H1 (cell line): ENCODE measurements at places on chromosomes 3 and 15. TPM values are rescaled to one million over a fixed set of nuclear protein-coding genes. Genes with fewer than 3 reads are reported as not detected.

DNA sequence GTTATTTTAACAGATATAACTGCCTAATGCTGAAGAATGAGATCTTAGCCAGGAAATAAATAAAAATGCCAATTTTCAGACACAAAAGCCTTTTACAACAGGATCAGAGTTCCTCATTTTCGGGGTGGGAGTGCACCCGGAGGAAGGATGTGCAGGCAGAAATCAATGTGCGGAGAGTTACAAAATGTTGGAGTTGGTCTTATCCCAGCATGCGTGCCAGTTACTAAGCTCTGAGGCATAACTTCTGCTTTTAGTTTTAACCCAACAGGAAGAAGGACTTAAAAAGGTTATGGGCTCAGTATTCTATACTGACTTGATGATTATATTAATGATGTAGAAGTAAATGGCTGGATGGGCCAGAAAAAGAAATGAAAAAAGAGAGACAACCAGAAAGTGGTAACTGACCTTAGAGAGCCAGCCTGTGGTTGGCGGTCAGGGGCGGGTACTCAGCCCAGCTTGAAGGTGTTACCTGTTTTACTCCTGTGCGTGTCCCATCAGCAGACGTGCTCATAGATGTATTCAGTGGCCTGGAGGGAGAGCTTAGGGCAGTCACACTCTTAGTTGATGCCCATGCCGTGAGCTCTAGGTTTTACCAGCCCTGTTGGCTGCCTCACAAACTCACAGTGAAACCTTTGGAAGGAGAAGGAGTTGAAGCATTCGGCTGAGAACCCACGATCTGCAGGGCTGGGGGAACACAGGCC lies 164.7 kb downstream of the SV2B start:
- no peak overlapping the region for H3K27ac ChIP-seq
- H3K4me3 ChIP-seq: no peak overlapping the region
- no peaks in the 10 kb centered on the region for H3K36me3 ChIP-seq
- no peaks in the 10 kb centered on the region for H3K4me1 ChIP-seq
- no peak for DNase-seq

DNA sequence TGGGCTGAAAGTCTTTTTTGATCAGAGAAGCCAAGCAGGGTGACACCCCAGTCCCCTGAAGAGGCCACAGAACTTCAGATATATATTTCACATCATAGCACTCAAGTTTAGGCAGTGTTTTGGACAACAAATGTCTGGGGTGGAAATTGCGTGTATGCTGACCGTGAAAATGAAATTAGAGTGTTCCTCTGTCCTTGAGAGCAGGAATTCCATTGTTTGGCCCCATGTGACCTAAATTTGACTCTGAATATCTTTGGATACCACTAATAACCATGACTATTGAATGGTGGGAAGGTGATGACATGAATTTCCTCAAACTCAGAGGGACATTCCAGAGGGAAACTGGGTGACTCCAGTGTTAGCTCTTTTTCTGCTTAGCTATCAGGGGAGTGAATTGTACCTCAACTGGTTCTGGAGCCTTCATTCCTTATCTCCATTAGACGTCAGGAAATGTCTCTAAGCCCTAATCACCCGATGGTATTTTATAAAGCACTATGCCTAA lies 263.5 kb upstream of the RASGRP1 start:
- H3K27me3 ChIP-seq: no peaks in the 10 kb centered on the region
- H3K36me3 ChIP-seq: no peaks in the 10 kb centered on the region
- H3K27ac ChIP-seq: no peak overlapping the region

- H3K4me3 ChIP-seq: no peak overlapping the region
- no peak overlapping the region; the same call in 1 of the 2 replicates for H3K27ac ChIP-seq
- no peaks in the 10 kb centered on the region for H3K36me3 ChIP-seq
Measured at GRCh38 chr3:128413413-128414205, 53.1 kb downstream of the DNAJB8 start.

- H3K27ac ChIP-seq: no peak overlapping the region
- H3K27me3 ChIP-seq: no peaks in the 10 kb centered on the region
- H3K36me3 ChIP-seq: peaks cover 20% of the 10 kb centered on the region
- DNase-seq: no peak
- no peak overlapping the region for H3K4me3 ChIP-seq
Measured at GRCh38 chr3:49279376-49279775, 2.3 kb upstream of the C3orf62 start.

DNA sequence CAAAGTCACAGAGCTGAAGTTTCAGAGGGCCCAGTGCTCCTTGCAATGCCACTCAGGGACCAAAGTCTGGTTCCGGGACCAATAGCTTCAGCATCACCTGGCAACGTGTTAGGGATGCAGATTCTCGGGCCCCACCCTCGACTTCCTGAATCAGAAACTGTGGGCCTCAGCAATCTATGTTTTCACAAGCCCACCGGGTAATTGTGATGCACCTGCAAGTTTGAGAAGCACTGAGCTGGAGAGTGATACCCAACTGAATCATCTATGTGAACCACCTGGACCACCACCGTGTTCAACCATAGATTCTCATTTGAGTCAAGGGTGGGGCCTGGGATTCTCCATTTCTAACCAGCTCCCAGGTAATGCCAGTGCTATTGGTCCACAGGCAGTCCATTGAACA lies 55.7 kb downstream of the CORO2B start:
- H3K27me3 ChIP-seq: no peaks in the 10 kb centered on the region
- 0 out of 2 replicates have a peak, but pooled peaks cover 2% of the 10 kb centered on the region for H3K4me1 ChIP-seq
- no peak for DNase-seq
- no peaks in the 10 kb centered on the region for H3K36me3 ChIP-seq

DNA sequence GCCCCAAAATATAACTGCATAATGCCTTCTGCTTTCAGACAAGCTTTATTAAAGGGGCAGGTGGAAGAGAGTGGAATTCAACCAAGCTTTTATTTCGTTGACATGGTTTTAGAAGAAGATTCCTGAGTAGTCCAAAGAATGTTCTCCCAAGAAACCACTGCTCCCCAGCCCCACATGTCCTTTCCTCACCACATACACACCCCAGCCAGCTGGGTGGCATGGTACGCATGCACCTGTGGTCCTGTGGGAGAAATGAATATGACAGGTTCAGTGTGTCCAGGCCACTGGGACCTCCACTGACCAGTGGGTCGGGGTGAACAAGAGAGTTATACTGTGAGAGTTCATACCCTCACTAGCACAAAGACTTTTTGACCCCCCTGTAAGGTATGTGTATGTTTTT lies 30.2 kb downstream of the ARID3B start:
- H3K4me1 ChIP-seq: no peaks in the 10 kb centered on the region
- H3K27ac ChIP-seq: no peak overlapping the region
- H3K27me3 ChIP-seq: no peaks in the 10 kb centered on the region
- H3K36me3 ChIP-seq: peaks cover 34% of the 10 kb centered on the region
- H3K4me3 ChIP-seq: no peak overlapping the region

DNA sequence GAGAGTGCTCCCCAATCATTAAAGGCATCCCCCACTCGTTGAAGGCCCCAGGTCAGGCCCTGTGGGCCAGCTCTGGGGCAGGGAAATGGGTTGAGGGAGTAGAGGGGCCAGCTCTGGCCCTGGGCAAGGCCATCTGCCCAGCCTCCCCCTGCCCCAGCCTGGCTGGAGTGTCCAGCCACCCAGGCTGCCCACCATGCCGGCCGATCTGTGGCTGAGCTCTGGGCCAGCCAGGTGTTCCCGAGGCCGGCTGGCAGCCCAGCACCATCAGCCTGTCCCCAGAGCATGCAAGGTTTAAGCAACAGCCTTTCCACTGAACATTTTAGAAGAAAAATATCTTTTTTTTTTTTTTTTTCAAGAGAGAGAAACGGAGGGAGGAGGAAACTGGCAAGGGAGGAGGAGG lies 62.8 kb upstream of the LINGO1 start:
- no peak overlapping the region for H3K27ac ChIP-seq
- H3K36me3 ChIP-seq: no peaks in the 10 kb centered on the region
- no peaks in the 10 kb centered on the region for H3K4me1 ChIP-seq
- H3K4me3 ChIP-seq: no peak overlapping the region
- no peaks in the 10 kb centered on the region for H3K27me3 ChIP-seq
- DNase-seq: no peak

- DNase-seq: no peak
- H3K27me3 ChIP-seq: no peaks in the 10 kb centered on the region
- H3K4me1 ChIP-seq: no peaks in the 10 kb centered on the region
- no peak overlapping the region for H3K4me3 ChIP-seq
Measured at GRCh38 chr15:92385096-92385495, 8.6 kb upstream of the ST8SIA2 start.

DNA sequence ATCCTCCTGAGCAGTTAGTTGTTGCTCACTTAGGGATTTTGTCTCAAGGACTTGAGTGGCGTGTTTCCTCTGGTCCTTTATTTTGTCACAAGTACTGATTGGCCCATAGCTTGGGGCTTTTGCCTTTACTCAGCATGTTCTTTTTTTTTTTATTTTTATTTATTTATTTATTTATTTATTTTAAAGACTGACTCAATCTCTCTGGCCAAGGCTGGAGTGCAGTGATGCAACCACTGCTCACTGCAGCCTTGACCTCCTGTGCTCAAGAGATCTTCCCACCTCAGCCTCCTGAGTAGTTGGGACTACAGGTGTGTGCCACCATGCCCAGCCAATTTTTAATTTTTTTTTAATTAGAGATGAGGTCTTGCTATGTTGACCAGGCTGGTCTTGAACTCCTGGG lies 223.9 kb upstream of the TPM1 start:
- DNase-seq: no peak
- H3K4me3 ChIP-seq: no peak overlapping the region
- no peaks in the 10 kb centered on the region for H3K36me3 ChIP-seq
- no peaks in the 10 kb centered on the region for H3K4me1 ChIP-seq
- H3K27ac ChIP-seq: no peak overlapping the region

DNA sequence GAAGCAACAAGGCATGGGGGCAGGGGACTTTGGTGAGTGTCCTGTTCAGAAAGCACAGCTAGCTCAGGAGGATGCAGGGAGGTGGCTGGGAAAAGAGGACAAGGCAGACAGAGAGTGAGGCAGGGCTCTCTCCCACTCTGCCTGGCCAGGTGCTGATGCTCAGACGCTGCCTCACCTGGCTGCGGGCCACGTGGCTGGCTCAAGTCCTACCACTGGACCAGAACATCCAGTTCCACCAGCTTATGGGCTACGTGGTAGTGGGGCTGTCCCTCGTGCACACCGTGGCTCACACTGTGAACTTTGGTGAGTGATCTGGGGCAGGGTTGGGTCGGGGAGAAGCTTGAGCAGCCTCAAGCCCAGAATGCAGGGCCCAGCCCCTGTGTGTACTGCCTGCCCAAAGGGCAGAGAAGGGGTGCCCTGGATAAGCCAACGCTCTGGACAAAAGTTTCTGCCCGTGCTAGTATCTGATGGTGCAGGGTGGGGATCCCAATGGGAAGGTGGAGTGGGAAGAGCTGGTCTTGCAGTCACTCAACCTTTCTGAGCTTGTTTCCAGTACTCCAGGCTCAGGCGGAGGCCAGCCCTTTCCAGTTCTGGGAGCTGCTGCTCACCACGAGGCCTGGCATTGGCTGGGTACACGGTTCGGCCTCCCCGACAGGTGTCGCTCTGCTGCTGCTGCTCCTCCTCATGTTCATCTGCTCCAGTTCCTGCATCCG lies 20.9 kb downstream of the NOX5 start:
- H3K36me3 ChIP-seq: no peaks in the 10 kb centered on the region
- peak; percentile 80 for DNase-seq
- no peak overlapping the region for H3K4me3 ChIP-seq
- 0 out of 2 replicates have a peak, but pooled peaks cover 2% of the 10 kb centered on the region for H3K4me1 ChIP-seq
- H3K27me3 ChIP-seq: peaks cover 8% of the 10 kb centered on the region; the same call in 1 of the 2 replicates
- no peak overlapping the region for H3K27ac ChIP-seq

DNA sequence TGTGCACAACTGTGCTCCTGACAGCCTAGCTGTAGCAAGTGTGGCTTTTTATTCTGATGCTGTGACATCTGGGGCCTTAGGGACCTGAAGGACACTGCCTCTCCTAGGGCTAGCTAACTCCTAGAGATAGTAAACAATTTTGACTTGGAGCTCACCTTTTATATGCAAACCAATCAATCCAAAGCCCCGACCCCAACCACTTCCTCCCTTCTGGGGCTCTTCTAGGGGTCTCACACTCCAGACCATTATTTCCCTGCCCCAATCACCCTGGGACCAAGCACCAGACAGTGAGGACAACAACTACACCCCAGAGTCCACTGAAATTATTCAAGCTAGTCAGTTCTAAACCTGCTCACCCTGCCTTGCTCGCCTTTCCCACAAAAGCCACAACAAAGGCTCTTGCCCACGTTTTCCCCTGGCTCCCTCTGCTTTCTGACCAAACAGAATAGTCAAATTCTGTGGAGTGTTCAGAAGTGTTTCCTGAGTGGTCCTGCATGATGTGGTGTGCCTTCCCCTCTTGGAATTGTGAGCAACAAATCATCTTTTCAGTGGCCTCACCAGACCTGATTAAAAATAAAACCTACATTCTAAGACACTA lies 84.2 kb upstream of the WNT5A start:
- H3K27me3 ChIP-seq: no peaks in the 10 kb centered on the region; the same call in 1 of the 2 replicates
- peaks cover 18% of the 10 kb centered on the region for H3K4me1 ChIP-seq
- H3K36me3 ChIP-seq: no peaks in the 10 kb centered on the region
- H3K4me3 ChIP-seq: no peak overlapping the region
- DNase-seq: no peak

GRCh38 chr15:62847900-62848489 lies 194.6 kb upstream of the TPM1 start:
- peaks cover 21% of the 10 kb centered on the region for H3K4me1 ChIP-seq
- no peaks in the 10 kb centered on the region for H3K27me3 ChIP-seq
- DNase-seq: peak; percentile 60
- no peak overlapping the region for H3K27ac ChIP-seq
- H3K36me3 ChIP-seq: no peaks in the 10 kb centered on the region
- H3K4me3 ChIP-seq: no peak overlapping the region

DNA sequence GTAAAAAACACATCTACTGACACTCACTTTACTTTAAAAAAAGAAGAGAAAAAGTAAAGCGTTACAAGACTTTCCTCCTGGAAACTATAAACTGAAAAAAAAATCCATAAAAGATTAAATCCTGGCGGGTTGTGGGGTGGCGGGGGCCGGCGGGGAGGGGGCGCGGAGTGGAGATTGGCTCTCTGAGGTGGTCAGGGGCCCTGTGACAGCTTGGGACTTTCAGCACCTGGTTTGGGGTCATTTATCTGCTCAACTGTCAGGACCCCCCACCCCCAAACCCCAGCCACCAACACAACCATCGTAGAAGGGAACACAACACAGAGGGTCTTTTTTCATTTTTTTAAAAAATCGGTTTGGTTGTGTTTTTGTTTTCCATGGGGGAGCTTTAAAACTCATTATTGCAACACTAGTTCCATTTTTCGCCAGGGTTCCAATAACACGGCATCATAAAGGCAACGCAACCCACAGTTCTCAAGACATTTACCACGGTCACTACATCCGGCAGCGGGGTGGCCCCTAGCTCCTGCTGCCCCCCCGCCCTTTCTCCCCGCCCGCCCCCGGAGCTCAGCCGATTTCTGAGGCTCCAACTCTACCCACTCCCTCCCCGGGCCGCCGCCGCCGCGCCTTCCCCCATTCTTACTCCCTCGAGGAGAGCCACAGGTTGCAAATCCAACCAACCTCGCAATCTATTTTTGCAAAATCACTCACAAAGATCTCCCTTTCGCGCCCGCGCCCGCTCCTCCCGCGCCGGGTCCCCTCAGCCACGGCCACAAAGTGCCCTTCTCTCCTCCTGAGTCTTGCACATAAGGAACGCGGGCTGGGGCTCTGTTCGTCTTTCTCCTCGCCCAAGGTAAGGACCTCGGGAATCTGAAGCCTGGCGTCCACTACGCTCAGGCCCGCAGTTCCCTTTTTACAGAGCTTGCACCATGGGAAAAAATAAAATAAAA lies 1.8 kb downstream of the BCL6 start:
- no peak for DNase-seq
- H3K4me3 ChIP-seq: peak overlapping the region; percentile 86
- H3K4me1 ChIP-seq: peaks cover under 1% of the 10 kb centered on the region
- H3K36me3 ChIP-seq: no peaks in the 10 kb centered on the region
- no peaks in the 10 kb centered on the region for H3K27me3 ChIP-seq

- peaks cover 6% of the 10 kb centered on the region for H3K4me1 ChIP-seq
- H3K27ac ChIP-seq: no peak overlapping the region
- no peaks in the 10 kb centered on the region for H3K27me3 ChIP-seq
- DNase-seq: no peak
- no peak overlapping the region for H3K4me3 ChIP-seq
Measured at GRCh38 chr15:31161951-31162350, 60.4 kb upstream of the TRPM1 start.

Gene CHL1
- 0.33 and 0.99 TPM in 2 replicates for total RNA-seq

Gene IRAK2
- 1.3 and 1.5 TPM in 2 replicates for total RNA-seq

Gene HESX1
- 9.0 and 12.0 TPM in 2 replicates for total RNA-seq

Gene SLC22A13
- total RNA-seq: 0.41 and 0.54 TPM in 2 replicates
